ENCODE measurements at places on chromosomes 5 and 9. TPM values are rescaled to one million over a fixed set of nuclear protein-coding genes. Genes with fewer than 3 reads are reported as not detected.
A peak's percentile ranks its signal among the peaks of the same experiment; 100 is the strongest.

The TAF11L5 gene
- polyA plus RNA-seq: not detected

GRCh38 chr5:3980156-3980555 is 384.5 kb downstream of the IRX1 start:
- DNase-seq: no peak

DNA sequence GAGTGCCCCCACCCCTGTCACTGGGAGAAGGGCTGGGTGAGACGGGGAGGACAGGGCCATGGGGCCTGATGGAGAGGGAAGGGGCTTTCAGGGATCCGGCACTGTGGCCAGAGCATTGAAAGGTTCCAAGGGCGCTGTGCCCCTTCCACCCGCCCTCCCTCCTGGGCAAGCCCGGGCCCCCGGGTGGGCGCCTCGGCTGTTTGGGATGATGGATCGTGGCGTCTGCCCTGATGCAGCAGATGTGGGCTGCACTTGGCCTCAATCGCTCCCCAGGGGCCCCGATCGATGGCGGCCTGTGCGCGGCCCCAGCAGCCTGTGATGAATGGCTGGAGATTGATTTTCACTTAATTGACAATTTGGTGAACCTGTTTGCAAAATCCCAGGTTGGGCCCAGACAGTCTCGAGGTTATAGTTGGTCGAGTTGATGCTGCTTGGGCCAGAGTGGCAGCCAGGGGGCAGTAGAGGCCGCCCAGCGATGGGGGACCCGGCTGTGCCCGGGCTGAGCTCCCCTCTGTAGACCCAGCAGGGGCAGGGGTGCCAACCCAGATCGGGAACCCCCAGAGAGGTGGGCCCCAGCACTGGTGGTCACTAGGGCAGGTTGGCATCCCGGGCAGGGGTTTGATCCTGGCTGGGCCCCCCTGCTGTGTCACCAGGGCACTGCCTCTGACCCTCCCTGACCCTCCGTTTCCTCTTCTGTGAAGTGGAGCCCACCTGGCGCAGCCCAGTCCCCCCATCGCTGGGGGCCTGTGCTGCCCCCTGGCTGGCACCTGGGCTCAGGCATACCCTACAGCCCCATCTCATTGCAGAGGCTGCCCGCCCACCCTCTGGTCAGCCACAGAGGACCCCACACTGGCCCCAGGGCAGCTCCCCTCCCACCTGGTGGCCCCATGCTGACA is 34.7 kb downstream of the LHX3 start:
- DNase-seq: peak; percentile 36

DNA sequence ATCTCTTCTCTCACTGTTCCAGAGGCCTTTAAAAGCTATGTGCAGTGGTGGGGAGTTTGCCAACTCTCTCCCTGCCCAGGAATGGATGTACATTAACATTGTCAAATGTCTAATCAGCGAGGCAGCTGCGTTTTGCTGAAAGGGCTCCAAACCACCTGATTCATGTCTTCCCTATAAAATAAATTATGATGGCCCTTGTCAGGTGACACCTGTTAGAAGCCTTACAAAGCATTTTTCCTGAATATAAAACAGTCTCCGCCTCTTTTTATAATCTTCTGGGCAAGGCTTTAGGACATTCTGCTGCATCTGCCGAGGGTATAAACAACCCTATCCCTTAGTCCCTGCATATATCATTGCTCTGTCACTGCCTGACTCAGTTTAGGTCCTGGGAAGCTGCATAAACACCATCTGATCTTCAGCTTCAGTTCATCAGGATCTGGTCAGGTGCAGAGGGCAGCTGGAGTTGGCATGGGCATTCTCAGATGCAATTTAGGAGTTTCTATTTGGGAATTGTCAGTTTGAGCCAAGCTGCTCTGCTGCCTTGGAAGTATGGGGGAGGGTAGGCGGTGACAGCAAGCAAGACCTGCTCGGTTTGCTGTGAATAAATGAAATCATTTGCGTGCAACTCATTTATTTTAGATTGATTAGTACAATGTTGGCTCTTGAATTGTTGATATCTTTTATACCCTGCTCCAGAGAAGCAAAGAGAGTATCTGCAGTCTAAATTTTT is 103.5 kb downstream of the ACER2 start:
- DNase-seq: no peak

GRCh38 chr9:86047361-86047760 is 52.0 kb downstream of the GOLM1 start:
- no peak for DNase-seq

- no peak for DNase-seq
Observed at GRCh38 chr9:107899961-107900330, 410.4 kb upstream of the KLF4 start.

Data from A549 (cell line).